Right ventricle myocardium inferior (tissue), 1 donor: ENCODE measurements at places on chromosomes 4 and X.
A peak's percentile ranks its signal among the peaks of the same experiment; 100 is the strongest.

DNA sequence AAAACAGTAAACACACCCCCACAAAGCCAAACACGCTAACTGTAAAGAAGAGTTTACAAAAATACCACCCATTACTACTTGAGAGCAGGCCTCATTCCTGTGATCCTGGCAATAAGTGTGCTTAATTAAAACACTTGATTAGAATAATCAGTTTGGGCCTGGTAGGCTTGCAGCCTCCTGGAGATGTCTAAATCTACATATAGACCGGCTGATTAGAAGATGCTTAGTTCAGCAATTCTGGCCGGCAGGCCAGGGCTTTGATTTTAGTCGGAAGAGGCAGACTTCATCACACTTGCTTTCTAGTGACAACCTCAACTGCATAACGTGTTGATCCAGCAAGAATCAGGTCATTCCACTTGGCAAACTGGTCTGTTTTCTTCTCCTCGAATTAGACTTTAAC, 114.0 kb downstream of the DCTD start:
- no peak for DNase-seq

- no peak for DNase-seq
Observed at GRCh38 chrX:109040057-109040456, 303.7 kb upstream of the IRS4 start.

GRCh38 chr4:111228874-111229273, 606.0 kb upstream of the PITX2 start:
- DNase-seq, result no peak

- DNase-seq, result no peak
Observed at GRCh38 chr4:588351-588849, 12.3 kb upstream of the TMEM271 start.

DNA sequence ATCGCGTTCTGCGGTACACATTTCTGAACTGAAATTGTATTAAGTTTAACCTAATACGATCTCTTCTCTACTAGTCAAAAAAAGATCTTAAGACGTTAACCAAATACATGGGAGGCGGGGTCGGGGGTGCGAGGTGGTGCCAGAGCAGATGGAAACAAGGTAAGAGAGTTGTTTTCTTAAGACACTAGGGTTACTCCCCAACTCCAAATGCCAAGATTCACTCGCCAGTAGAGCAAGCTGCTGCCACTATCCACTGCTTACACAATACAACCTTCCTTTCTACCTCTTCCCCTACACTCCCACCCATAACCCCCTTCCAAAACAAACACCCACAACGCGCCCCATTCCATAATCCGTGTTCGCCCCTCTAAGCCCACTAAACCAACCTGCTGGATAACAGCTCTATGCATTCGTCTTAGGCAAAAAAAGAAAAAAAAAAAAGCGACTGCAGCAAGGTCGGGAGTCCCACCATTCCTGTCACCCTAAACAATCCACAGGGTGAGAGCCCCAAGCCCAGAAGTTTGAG, 1.3 kb downstream of the LCORL start:
- peak; percentile 57 for DNase-seq

DNA sequence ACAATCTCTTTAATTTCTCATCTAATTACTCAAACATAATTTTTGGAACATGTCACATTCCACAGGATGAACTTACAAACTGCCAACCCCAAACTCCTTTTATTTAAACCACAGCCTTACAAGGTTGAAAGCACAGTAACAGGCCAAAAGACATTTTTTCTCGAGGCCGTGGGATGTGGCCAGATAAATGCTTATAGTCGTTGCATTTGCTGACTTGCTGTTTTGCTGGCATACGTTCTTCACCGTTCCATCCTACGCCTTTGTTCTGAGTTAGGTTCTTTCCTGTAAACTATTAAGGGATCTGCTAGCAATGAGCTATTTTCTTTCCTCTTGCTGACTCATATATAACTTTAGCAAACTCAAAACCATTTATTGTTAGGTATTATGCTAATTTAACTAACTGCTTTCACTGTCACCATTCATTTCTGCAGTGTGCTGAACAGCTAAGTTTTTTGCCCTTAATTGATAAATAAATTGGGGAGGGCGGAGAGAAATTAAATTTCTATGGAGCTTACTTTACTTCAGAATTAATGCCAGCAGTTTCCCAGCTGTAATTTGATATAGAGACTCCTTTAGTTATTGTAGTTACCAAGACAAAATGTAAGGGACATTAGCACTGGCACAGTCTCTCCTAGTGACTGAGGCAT, 135.1 kb upstream of the PACRGL start:
- no peak for DNase-seq

- DNase-seq, result no peak
Observed at GRCh38 chr4:22502895-22503814, 12.7 kb downstream of the ADGRA3 start.

GRCh38 chr4:41216294-41217019, 2.1 kb upstream of the APBB2 start:
- DNase-seq, result peak; percentile 78

GRCh38 chr4:13599159-13599558, 28.4 kb downstream of the BOD1L1 start:
- DNase-seq, result no peak

GRCh38 chr4:188854436-188854835, 715.2 kb downstream of the TRIML1 start:
- DNase-seq, result no peak

DNA sequence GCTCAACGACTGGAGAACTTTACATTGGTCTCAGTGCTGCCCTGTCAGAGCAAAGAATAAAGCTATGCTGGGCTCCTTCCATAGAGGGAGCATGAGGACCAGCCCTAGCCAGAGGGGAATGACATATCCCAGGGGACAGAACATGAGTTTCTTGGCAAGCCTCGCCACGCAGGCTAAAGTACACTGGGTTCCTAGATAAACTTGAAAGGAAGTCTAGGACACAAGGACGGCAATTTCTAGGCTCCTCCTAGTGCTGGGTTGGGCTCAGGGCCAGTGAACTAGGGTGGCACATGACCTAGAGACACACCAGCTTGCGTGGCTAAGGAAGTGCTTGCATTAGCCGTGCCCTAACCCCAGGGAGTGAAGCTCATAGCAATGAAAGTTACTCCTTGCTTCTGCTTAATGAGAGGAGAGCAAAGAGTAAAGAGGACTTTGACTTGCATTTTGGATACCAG, 141.0 kb downstream of the MAB21L2 start:
- DNase-seq, result peak; percentile 90

- DNase-seq, result no peak
Observed at GRCh38 chrX:8649969-8650368, 82.0 kb downstream of the ANOS1 start.

DNA sequence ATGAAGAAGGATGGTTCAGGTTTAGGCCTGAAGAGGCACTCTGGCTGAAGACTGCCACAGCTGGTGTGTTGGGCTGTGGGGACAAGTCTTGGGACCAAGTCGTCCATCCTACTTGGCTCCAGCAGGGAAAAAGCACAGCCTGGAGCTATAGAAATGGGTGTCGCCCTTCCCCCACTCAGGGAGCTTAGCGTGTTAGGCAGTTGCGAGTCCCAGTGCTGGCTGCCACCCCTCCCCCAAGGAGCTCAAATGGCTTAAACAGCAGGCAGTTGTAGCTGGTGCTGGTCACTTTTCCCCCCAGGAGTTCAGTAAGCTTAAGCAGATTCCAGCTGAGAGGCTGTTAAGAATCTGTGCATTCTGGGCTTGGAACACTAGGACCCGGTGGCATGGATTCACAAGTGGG, 319.5 kb upstream of the POF1B start:
- no peak for DNase-seq

GRCh38 chr4:184387351-184387750, 87.0 kb downstream of the IRF2 start:
- no peak for DNase-seq

GRCh38 chrX:19776753-19777152, 110.6 kb downstream of the SH3KBP1 start:
- no peak for DNase-seq

DNA sequence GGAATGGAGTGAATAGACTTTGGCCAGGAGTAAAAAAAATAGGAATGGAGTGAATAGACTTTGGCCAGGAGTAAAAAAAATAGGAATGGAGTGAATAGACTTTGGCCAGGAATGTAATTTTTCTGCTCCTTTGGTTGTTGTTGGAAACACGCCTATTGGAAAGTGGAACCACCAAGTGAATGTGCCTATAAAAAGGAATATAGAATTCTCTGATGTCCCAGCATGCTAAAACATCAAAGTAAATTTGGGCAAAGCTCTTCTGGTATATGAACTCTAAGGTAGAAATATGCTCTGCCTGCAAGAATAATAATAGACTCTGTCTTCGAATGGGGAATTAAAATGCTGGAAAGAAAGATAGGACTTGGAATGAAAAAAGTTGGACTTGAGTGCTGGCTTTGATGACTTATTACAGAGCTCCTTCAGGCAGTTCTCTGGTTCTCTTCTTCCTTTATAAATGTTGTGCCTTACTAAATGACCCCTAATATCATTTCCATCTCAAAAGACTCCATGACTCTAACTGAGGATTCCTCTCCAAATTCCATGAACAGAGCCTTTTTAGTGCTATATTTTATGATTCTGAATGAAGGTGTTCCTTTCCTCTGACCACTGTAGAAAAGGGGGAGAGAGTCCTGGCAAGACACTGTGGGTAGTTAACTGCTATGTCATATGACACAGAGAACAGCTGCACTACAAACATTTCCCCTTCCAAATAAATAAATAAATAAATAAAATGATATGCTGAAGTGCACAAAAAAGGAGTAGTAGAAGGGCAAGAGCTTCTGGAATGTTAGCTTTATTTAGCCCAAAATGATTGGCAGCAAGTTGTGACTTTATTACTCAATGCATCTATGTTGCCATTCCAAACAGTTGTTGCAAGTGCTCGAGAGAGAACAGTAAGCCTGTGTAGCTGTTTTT, 13.5 kb upstream of the GBA3 start:
- no peak for DNase-seq

GRCh38 chrX:15616531-15616930, 15.8 kb upstream of the ACE2 start:
- no peak for DNase-seq

- no peak for DNase-seq
Observed at GRCh38 chrX:21581479-21581878, 76.7 kb downstream of the KLHL34 start.

- no peak for DNase-seq
Observed at GRCh38 chr4:22500831-22501714, 14.8 kb downstream of the ADGRA3 start.

DNA sequence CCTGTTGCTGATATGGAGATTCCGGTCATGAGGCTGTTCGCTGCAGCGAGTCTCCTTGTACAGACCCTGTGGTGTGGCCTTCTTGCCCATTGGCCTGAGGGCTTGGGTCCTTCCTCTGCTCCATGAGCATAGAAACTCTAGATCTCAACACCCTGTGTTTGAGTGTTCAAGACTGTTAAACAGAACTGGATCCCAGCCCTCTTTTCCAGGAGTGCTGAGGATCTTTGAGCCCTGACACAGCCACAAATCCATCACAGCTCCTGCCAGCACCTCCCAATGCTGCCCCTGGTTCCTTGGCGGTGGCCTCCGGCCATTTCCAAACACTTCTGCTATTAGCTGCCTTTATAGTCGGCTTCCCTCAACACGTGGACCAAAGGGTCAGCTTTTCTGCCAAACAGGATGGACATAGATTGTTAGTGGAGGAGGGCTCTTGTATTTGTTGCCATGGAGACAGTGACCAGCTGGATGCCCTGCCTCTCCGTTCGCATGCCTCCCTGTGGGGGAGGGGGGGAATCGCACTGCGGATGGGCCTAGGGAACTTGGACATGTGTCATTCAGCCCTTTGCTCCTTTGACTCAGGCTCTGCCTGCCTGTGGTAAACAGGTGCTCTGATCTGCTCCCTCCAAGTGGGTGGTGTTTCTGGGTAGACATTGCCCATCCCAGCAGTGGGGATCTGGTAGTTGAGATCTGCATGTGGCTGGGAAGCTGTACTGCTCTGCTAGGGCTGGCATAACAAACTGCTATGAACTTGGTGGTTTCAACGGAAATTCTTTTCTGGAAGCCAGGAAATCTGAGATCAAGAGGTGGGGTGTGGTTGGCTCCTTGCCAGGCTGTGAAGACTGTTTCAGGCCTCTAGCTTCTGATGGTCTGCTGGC, 6.9 kb upstream of the WDR1 start:
- no peak for DNase-seq

DNA sequence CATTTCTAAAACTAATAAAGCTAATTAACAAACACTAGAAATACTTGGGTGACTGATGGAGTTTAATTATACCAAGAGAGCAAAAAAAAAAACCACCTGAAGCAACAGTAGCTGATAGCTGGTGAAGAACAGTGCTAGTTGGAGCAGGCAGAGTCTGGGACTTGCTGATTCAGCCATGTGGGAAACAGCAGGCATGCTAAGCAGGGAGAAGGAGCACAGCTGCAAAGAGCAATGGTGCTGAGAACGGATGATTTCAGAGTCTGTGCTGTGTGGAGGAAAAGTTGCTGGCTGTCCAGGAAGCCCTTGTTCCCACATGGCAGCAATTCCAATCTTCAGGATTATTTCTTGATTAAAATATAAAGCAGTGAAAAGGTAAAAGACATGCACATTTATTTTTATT, 68.8 kb downstream of the NPY1R start:
- no peak for DNase-seq

- no peak for DNase-seq
Observed at GRCh38 chr4:2729533-2729875, 26.6 kb downstream of the TNIP2 start.

- no peak for DNase-seq
Observed at GRCh38 chr4:74329307-74329706, 21.0 kb downstream of the EPGN start.

DNA sequence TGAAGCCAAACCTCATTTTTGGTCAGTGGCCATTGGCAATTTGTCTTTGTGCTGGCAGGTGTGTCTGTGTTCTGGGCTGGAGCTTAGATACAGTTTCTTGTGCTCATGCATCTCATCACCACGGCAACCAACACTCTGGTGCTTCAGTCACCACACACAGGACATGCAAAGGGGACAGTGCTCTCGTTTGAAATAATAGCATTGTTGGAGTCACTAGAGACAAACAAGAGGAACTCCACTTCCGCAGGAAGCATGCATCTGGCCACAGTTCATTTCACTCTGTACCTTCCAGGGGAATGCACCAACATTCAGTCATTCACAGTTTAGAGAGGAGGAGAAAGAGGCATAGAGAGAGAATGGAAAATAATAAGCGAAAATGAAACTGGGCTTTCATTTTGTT, 267.4 kb downstream of the ANK2 start:
- no peak for DNase-seq

- no peak for DNase-seq
Observed at GRCh38 chr4:111652236-111652635, 493.0 kb upstream of the FAM241A start.

- DNase-seq, result no peak
Observed at GRCh38 chr4:55080174-55080865, 45.1 kb downstream of the KDR start.

DNA sequence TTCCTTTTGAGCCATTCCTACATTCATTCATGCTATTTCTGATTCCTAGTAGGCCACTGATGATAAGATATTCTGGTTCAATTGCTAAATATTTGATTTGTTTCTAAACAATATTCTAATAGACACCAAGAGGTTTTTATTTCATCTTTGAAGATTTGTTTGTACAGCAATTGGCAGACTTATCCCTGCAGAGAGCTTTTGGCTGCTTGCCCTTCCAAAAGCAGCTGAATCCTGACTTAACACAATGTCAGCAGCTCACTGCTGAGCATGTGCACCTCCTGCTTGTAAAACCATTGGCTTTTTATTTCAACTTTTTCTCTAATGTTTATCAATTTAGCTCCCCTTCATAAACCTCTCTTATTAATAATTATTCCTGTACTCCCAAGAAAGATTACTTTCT, 45.3 kb downstream of the MMRN1 start:
- no peak for DNase-seq
